ENCODE measurements at places on chromosomes 3 and 15. TPM values are rescaled to one million over a fixed set of nuclear protein-coding genes. Genes with fewer than 3 reads are reported as not detected.
A peak's percentile ranks its signal among the peaks of the same experiment; 100 is the strongest.

Gene HCLS1
- 0.42 TPM for polyA plus RNA-seq

Gene AADAC
- not detected for polyA plus RNA-seq

Gene OR5K2
- not detected for polyA plus RNA-seq

Gene CHRNA5
- 10.0 TPM for polyA plus RNA-seq

Gene GPR62
- polyA plus RNA-seq = not detected

Gene LCMT2
- polyA plus RNA-seq = 14.0 TPM

Gene ADIPOQ
- not detected for polyA plus RNA-seq

- DNase-seq = no peak
Observed at GRCh38 chr3:59796456-59796855, 746.6 kb upstream of the CFAP20DC start.

- DNase-seq = no peak
Observed at GRCh38 chr3:156264771-156265170, 144.4 kb downstream of the KCNAB1 start.

DNA sequence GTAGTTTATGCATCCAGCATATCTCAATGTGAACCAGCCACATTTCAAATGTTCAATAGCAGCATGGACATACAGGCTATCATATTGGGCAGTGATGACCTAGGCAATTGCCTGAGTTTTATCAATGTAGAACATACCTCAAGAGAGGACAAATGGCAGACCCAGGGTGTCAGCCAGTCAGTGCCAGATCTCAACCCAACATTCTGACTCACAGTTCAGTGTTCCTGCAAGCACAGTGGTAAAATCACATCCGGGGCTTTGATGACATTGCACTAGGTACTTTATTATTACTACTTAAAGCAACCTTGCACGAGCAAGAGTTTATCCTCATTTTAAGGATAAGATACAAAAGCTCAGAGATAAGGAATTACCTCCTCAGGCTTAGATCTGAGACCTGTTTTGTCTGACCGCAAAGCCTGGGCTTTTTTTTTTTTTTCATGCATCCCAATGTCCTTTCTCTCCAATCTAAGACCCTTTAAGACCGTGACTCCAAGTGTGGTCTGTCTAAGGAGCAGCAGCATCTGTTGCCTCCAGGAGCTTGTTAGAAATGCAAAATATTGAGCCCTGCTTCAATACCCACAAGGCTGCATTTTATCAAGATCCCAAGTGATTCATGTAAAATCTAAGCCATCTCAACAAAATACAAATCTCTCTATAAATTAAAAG is 60.1 kb downstream of the SLC12A1 start:
- no peak for DNase-seq

- DNase-seq = no peak
Observed at GRCh38 chr3:46087871-46088270, 60.6 kb upstream of the XCR1 start.

DNA sequence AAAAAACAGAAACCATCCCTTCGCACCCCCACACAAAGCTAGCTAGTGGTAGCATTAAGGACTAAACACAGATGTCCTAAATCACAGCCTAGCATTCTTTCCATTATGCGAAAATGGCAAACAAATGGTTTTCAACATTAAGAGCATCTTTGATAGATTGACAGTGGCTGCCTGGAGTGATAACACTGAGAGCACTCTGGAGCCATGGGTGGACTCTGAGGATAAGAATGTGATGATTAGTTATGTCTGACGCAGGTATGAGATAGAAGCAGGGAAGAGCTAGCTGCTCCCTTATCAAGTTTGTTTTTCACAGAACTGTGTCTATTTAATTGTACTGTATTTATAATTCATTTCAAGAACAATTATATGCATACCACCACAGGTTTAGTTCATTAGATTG is 142.9 kb downstream of the PDZRN3 start:
- DNase-seq = no peak

- no peak for DNase-seq
Observed at GRCh38 chr15:31522028-31522427, 195.4 kb downstream of the KLF13 start.

DNA sequence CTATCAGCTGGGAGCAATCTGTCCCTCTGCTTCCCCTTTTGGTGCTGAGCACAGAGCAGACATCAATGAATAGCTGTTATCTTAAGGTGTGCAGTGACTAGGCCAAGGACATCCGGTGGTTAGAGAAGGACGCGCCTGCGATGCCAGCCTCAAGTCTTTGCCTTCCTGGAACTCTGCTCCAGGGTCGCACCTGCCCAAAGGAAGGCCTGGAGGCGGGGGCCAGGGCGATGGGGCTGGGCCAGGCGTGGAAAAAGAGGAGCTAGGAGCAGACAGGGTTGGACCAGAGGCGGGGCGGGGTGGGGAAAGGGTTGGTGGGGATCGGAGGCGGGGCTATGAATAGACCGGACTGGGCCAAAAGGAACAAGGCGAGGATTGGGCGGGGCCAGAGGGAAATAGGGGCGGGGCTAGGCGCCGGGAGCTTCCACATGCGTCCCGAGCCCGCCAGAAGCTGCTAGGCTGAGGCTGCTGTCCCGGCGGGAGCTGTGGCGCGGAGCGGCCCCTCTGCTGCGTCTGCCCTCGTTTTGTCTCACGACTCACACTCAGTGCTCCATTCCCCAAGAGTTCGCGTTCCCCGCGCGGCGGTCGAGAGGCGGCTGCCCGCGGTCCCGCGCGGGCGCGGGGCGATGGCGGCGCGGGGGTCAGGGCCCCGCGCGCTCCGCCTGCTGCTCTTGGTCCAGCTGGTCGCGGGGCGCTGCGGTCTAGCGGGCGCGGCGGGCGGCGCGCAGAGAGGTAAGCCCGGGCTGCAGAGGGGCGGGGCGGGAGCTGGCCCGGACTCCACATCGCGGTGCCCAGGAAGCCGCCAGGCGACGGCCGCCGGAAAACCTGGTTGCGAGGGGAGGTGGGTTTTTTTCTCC is at the start of gene CHRNA5:
Gene CHRNA5 (plus strand): TSS at position 424 of the 854 bp plus-strand sequence. CDS start 200 bp downstream, at position 624.
- DNase-seq = peak; percentile 41

- DNase-seq = peak; percentile 49
Observed at GRCh38 chr15:90479656-90480055, 50.1 kb upstream of the CRTC3 start.

GRCh38 chr15:30903497-30904187 is at the start of gene FAN1:
Gene FAN1, plus strand, starts transcription at chr15:30903915. Its CDS starts 749 bp downstream, at chr15:30904664.
- DNase-seq = peak; percentile 41

DNA sequence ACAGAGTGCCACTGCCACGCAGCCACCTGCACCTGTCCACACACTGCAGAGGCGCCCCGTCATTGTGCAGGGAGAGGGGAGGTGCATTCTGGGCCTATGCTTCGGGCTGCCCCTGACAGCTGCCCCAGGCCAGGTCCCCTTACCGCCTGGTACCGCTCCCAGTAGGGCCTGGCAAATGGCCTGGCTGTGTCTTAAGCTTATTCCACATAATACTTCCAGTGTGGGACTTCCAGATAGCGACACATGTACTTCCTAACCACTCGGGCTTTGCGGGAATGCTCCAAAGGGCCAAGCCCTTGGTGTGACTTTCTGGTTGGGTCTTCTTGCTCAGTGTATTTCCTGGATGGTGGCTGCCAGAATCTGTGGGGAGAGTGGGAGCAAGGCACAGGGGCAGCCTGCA is 254.3 kb upstream of the CHRNA7 start:
- no peak for DNase-seq

DNA sequence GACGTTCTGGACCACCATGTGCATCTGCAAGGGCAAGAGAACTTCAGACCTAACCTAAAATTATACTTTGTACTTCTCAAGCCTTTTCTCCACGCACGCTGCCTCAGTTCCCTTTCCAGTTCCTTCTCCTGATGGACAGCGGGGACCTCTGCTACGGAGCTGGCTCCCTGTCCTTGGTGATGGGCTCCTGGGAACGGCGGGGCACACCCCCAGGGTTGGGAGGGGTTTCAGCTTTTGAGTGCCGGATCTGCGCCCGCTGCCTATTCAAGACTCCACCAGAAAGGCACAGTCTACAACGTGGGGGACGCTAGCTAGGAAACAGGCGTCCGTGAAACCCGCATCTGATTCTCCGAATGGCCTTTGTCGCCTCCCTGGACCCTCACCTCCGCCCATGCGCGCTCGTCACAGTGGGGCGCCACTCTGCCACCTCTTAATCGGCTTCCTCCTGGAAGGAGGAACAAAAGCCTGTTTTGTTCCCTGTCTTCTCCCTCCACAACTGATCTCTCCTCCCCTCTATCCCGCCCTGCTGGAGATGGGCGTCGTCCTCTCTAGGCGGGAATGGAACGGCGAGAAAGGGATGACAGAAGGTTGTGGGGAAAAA is 2.2 kb downstream of the GPR149 start:
- DNase-seq = no peak

- DNase-seq = no peak
Observed at GRCh38 chr15:63006032-63006878, 36.3 kb upstream of the TPM1 start.

DNA sequence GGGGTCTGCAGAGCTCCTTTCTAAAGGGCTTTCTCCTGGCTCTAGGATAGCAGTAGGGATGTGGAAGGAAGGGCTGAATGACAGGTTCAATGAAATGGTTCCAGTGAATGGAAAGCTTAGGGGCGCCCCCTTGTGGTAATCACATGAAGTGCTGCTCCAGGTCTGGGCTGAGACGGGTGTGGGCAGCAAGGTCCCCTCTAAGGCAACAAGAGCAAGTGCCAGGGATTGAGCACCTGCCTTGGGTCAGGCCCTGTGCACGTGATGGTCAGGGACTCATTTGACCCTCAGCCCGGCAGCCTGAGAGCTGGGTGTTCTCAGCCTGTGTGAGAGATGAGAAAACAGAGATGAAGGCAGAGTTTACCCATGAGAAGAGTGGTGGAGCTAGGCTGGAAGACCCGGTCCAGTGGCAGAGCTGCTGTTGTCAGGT is 12.1 kb upstream of the CX3CR1 start:
- DNase-seq = no peak

GRCh38 chr3:57992452-57993213 is 15.6 kb upstream of the FLNB start:
- no peak for DNase-seq

- peak; percentile 26 for DNase-seq
Observed at GRCh38 chr3:196138482-196139254, 56.8 kb upstream of the TFRC start.

GRCh38 chr3:129282727-129283327 is 4.2 kb downstream of the HMCES start:
- DNase-seq = peak; percentile 33

- no peak for DNase-seq
Observed at GRCh38 chr3:71228156-71228866, 355.2 kb downstream of the FOXP1 start.

DNA sequence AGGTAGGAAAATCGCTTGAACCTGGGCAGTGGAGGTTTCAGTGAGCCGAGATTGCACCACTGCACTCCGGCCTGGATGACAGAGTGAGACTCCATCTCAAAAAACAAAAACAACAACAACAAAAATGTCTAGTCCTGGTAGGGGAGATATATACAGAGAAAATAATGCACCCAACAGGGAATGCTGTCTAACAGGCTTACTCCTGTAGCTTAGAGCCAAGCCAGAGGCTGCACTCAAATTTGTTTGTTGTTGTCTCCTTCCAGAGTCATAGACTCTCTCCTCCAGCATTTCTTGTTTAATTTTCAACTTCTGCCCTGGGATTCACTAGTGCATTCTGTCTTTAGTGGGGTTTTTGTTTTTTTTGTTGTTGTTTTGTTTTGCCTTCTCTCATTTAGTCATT is 4.6 kb upstream of the TRA2B start:
- DNase-seq = no peak

DNA sequence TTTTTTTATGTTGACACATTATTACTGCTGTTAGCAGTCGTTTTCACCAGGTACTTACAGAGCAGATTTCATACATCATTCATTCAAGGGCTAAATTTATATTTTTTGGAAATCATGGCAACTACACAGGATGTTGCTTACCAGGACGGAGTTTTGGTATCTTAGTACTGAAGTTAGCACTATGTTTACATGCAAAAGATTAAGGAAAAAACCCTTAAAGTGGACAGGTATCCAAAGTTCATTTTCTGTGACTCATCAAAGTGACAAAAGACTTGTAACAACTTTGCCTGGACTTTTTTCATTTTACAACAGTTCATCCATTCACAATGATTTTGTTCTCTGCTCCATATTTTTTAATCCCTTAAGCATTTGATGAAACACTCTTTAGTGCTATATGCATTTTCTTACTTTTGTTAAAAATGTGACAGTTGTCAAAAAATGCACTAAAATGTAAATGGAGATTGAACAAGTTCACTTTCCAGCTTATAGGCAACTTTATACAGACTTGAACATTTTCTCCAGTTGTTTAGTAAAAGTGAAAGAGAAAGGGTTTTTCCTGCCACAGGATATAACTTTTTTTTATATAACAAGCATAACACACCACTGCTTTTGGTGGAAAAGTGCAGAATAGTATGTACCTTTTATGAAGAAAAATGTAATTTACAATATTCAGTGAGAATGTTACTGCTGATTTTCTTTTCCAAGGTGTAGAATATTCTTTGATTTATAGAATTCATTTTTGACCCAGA is 104.1 kb downstream of the STT3B start:
- no peak for DNase-seq

DNA sequence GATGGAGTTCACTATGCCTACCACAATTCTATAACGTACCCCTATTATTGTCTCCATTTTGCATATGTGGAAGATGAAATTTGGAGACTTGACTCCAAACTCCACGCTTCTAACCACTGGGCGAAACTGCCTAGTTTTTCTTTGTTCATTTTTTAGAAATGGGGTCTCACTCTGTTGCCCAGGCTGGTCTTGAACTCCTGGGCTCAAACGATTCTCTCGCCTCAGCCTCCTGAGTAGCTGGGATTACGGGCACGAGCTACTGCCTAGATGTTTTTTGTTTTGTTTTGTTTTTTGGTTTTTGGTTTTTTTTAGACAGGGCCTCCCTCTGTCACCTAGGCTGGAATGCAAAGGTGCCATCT is 584 bp upstream of the RPL32 start:
- no peak for DNase-seq

DNA sequence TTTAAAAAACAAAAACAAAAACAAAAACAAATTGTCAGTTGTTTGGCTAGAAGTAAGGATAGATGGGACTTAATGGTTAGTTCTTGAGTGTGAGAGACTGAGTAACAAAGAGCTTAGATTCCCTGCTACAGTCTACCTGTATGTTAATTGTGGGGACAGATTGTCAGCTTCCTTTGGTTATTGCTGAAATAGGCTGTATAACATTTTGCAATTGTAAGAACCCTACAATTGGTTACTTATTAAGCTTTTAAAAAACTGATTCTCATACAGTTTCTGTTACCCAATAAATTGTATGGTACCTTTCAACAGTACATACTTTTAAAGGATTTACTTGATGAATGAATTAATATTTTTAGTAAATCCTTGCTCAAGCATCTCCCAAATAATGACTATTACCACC is 35.3 kb downstream of the CLASP2 start:
- DNase-seq = no peak

GRCh38 chr15:94404733-94405283 is 173.4 kb downstream of the MCTP2 start:
- no peak for DNase-seq

GRCh38 chr15:101394056-101394630 is 95.4 kb downstream of the PCSK6 start:
- DNase-seq = no peak

DNA sequence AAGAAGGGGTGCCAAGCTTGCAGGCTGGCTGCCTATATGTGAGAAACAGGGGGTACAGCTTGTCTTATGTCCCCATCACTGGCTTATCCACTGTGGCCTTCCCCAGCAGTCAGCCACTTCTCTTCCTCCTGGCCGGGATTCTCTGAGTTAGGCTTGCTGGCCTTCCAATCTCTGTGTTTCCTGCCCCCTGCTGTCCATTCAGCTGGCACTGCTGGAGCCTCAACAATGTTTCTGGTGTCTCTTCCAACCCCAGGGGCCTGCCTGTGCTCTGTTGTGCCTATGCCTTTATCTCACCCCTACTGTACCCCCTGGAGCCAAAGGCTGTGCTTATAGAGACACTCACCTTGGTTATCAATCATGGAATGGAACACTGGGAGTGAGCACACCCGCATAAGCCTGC is 36.5 kb downstream of the ANAPC13 start:
- no peak for DNase-seq

All from keratinocyte (primary cell).